ENCODE measurements at places on chromosomes 7 and 10. TPM values are rescaled to one million over a fixed set of nuclear protein-coding genes. Genes with fewer than 3 reads are reported as not detected.

GRCh38 chr10:99993701-99994689 lies 15.8 kb downstream of the DNMBP start:
- peak; percentile 59 for DNase-seq

DNA sequence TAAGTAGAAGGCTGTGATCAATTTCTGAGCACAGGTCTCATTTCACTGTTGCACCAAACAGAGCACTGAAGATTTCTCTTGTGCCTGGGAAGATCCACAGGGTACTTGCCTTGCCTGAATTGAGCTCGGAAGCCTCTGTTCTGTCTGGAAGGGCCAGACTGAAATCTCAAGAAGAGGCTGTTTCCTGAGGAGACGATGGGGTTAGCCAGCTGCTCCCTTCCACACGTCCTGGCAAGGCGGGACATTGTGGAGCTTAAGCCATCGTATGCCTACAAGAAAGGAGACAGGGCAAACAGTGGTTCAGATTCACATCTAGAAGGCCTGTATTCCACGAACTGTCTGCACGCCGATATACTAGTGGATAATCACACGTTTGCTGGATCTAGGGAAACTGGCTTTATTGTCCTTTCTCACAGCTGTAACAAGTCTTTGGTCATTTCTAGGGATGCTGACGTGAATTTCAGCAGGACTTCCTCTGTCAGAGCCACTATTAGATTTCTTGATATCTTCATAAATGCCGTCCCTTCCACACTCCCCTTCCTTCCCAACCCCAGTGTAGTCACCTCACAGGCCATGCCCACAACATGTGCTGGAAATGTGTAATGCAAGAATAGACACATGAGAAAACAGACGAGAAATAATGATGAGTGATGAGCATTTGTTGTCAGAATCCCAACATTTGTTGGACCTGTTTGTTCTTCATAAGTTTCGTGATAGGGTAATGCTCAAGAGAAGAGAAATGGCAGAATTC lies 137.2 kb upstream of the RSU1 start:
- DNase-seq = no peak

GRCh38 chr10:35011771-35012191 lies 78.4 kb downstream of the CUL2 start:
- DNase-seq = no peak

The MMP21 gene
- 0.38 TPM for total RNA-seq

GRCh38 chr7:143385891-143386781 lies 5.0 kb downstream of the ZYX start:
- DNase-seq = peak; percentile 41

The MBL2 gene
- total RNA-seq = not detected

GRCh38 chr10:103699611-103700435 lies 155.6 kb downstream of the SH3PXD2A start:
- no peak for DNase-seq

The TMEM248 gene
- total RNA-seq = 53.6 TPM

DNA sequence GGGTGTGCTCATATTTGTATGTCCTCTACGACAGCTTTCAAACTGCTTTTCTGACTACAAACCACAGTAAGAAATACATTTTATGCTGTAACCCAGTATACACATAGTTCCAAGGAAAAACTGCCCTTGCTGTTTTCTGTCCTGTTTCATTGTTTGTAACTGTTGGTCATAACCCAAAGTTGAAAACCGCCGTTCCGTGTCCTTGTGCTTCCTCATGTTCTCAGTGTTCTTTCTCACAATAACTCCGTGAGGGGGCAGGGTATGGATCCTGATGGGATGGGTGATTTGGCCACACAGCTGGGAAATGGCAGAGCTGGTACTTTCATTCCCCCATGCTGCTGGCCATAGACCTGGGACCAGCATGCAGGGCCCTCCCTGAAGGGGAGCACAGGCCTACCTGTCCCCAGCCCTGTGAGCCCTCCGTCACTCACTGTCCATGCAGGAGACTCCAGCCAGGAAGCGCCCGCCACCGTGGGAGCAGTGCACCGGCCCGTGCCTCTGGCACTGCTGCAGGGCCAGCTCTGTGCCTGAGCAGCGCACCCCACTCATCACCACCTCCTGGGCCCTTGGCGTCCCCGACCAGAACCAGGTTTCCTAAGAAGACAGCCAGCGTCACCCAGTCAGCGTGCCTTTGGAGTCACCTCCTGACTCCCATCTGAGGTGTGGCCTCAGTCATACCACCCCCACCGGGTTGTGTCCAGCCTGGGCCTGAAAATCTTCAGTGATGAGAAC lies 12.7 kb downstream of the LOXL4 start:
- DNase-seq = no peak

DNA sequence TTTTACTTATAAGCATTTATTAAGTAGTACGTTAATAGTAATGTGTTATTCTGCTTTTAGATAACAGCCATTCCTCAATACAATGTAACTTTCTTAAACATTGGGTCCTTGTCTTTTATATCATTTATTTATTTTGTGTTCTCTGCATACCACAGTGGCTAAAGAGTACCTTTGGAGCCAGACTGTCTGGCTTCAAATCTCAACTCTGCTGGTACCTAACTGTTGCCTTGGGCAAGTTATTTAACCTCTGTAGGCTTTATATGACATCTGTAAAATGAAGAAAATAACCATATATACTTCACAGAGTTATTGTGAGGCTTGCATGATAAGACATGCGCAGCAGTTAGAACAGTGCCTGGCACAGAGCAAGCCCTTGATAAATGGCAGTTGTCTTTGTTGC lies 397.6 kb downstream of the MDFIC start:
- DNase-seq = no peak

The GPER1 gene
- total RNA-seq = 4.6 TPM

All from left cardiac atrium (tissue), 4 donors.